Calu3 (cell line): ENCODE measurements at places on chromosomes 3 and 15.

DNA sequence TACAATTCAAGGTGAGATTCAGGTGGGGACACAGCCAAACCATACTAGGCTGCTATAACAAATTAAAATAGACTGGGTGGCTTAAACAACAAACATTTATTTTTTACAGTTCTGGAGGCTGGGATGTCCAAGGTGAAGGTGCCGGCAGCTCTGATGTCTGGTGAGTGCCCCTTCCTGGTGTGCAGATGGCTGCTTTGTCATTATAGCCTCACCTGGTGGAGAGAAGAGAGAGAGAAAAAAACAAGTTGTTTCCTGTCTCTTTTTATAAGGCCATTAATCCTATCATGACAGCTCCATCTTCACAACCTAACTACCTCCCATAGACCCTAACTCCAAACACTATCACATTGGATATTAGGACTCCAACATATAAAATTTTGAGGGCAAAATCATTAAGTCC is 279.7 kb downstream of the ZIC1 start:
- no peaks in the 10 kb centered on the region for H3K27me3 ChIP-seq
- no peaks in the 10 kb centered on the region for H3K36me3 ChIP-seq
- no peak overlapping the region for H3K27ac ChIP-seq
- H3K4me3 ChIP-seq: no peak overlapping the region
- DNase-seq: no peak

GRCh38 chr3:54950391-54951003 is 22.6 kb upstream of the LRTM1 start:
- no peaks in the 10 kb centered on the region for H3K27me3 ChIP-seq
- H3K4me1 ChIP-seq: no peaks in the 10 kb centered on the region
- no peaks in the 10 kb centered on the region for H3K36me3 ChIP-seq
- H3K27ac ChIP-seq: no peak overlapping the region

GRCh38 chr3:103170651-103171050 is 735.8 kb downstream of the ZPLD1 start:
- no peaks in the 10 kb centered on the region for H3K4me1 ChIP-seq
- no peak overlapping the region for H3K4me3 ChIP-seq
- no peaks in the 10 kb centered on the region for H3K27me3 ChIP-seq
- no peak overlapping the region for H3K27ac ChIP-seq
- no peaks in the 10 kb centered on the region for H3K36me3 ChIP-seq

DNA sequence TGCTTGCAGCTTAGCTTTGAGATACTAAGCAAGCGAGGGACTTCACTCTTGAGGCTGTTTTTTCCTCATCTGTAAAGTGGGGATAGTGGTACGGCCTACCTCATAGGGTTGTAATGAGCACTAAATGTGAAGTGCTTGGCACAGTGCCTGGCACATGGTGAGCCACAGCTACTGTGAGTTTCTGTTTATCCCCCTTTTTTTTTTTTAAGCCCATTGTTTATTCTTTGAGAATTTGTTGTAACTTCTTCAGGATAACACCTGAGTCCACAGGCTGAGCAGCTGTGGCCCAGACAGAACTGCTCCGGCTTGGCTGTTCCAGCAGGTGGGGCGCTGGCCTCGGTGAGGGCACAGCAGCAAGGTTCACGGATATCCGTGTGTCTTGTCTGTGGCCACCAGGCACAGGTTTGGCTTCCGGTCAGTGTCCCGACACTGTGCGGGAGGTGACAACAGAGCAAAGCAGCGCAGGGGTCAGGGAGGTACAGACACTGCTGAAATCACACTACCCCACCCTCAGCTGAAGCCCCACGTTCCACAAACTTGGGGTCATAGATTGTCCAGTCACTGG is 7.3 kb upstream of the ISG20 start:
- no peak overlapping the region for H3K27ac ChIP-seq
- H3K4me1 ChIP-seq: peaks cover 42% of the 10 kb centered on the region
- DNase-seq: no peak
- no peaks in the 10 kb centered on the region for H3K27me3 ChIP-seq

DNA sequence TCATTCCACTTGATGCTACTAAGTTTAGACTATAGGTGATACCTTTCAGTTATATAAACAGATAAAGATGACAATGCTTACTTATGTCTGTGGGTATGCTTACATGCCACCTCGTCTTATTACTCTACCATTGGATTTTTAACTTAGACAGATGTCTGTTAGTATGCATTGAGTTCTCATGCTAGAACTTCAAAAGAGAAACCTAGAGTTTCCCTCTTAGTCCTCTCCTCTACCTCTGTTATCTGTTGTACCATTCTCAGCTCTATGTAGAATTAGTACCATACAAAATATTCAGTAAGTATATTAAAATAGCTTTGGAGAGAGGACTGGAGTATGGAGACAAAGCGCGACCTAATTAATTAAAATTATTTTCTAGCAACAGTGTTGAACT is 111.3 kb downstream of the BBX start:
- H3K36me3 ChIP-seq: no peaks in the 10 kb centered on the region
- no peak overlapping the region for H3K27ac ChIP-seq
- no peak for DNase-seq
- no peak overlapping the region for H3K4me3 ChIP-seq
- H3K27me3 ChIP-seq: no peaks in the 10 kb centered on the region

DNA sequence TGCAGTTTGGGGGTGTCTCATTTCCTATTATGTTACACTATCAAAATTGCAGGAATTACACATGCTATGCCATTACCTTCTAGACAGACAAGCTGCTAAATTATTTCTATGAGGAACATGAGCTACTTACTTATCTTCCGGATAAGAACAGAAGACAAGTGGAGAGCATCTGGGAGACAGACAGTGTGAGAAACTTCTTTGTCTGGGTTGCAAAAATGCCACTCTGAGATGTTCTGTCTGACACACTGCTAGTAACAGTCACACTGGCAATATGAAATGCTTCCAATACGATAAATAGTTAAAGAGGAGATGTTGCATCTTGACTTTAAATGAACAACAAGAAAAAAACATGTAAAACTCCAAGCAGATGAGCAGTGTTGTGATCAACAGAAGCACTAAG is 40.1 kb downstream of the LSAMP start:
- no peaks in the 10 kb centered on the region for H3K36me3 ChIP-seq
- no peaks in the 10 kb centered on the region for H3K27me3 ChIP-seq
- no peak for DNase-seq
- H3K4me1 ChIP-seq: no peaks in the 10 kb centered on the region
- H3K4me3 ChIP-seq: no peak overlapping the region
